ENCODE measurements at places on chromosomes 7 and 10.

GRCh38 chr10:76991621-76992020 lies 646.0 kb downstream of the KCNMA1 start:
- no peak for DNase-seq

- no peak for DNase-seq
Measured at GRCh38 chr7:101201695-101202602, 1.1 kb upstream of the MOGAT3 start.

DNA sequence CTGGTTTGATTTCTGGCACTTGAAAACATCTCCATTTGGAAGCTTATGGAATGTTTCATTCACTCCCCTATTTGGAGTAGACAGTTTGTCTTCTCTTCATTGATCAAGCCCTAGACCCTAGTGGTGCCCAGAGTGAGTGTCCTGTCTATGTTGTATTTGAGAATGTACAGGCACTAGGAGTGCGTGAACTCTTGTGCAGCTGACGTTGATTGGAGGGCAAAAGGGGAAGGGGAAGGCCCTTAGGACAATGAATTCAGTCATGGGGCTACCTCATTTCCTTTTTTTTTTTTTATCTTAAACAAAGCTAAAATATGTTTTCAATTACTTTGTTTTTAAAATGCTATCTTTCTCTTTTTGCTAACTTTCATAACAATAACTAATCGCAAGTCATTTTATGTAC lies 66.5 kb downstream of the ADD3 start:
- no peak for DNase-seq

GRCh38 chr7:44673771-44674170 lies 67.3 kb downstream of the OGDH start:
- DNase-seq, result no peak

DNA sequence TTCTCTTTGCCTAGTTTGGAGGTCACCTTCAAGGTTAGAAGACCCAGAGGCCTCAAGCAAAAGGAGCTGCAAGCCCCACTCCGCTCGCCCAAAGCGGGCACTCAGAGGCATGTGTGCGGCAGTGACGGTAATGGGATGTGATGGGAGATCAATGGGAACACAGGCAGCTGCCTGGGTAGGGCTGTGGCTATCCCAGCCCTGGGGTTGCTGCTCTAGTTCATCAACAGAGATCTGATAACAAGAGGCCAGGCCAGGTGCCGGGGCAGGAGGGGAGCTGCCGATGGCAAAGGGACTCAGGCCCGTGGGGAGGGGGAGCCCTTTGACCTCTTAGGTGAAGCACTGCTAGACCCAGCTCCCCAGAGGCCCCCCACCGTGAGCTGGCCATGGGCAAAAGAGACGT lies 52.0 kb upstream of the GNA12 start:
- no peak for DNase-seq

DNA sequence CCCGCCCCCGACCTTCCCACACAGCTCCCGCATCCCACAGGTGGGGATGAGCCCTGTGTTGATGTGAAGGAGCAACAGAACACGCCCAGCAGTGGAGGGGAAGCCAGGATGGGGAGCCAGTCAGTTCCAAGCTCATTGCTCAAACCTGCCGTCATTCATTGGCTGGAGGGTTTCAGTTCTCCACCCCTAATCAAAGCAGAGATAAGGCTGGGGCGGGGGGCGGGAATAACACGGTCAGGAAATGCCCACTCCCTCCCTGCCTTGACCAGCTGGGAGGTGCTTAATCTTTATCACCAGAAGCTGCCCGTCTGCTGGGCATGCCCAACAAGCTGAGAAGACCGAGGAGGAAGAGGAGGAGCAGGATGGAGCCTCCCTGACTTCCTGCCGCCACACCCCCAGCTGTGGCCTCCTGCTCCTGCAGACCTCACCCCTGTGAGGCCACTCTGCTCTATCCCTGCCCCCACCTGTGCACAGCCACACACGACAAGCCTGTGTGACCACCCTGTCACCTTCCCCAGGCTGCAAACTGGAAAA lies 265.1 kb downstream of the ZEB1 start:
- DNase-seq, result peak; percentile 22

- peak; percentile 97 for DNase-seq
Measured at GRCh38 chr7:5396999-5397663, 26.5 kb downstream of the TNRC18 start.

- peak; percentile 33 for DNase-seq
Measured at GRCh38 chr7:87850836-87851593, 25.1 kb downstream of the SLC25A40 start.

DNA sequence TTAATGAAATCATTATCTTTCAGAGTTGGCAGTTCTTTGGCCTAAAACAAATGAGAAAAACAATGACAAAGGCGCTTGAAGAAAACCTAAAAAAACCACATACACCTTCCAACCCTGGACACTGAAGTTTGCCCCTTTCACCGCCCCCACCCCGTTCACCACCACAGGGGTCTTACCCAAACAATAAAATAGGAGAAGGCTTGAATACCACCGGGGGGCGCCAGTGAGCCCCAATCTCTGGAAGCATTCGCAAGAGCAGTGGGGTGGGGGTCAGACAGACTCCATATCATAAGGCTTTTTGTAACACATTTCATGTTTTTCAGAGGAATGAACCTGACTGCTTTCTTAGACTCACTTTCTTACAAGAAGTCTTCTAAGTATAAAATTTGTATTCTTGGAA lies 163.6 kb downstream of the PIP4K2A start:
- DNase-seq, result peak; percentile 68

DNA sequence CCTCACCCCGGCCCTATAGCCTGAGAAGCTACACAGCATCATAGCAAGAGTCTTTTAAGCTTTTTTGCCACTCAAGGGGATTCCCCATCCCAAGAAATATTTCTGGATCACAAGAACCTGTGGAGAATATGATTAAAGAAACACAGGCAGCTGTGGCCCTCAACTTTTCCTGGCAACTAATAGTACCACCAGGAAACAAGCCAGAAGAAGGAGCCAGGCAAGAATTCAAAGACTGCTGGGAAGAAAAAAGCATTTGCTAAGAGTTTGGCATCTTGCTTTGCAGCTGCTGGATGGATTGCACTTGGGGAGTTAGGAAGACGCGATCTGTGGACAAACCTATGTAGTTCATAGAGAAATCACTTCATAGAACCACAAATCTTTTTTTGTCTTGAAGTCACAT lies 437.8 kb downstream of the PLXDC2 start:
- DNase-seq, result no peak

GRCh38 chr10:118300320-118300719 lies 41.8 kb downstream of the FAM204A start:
- DNase-seq, result no peak

DNA sequence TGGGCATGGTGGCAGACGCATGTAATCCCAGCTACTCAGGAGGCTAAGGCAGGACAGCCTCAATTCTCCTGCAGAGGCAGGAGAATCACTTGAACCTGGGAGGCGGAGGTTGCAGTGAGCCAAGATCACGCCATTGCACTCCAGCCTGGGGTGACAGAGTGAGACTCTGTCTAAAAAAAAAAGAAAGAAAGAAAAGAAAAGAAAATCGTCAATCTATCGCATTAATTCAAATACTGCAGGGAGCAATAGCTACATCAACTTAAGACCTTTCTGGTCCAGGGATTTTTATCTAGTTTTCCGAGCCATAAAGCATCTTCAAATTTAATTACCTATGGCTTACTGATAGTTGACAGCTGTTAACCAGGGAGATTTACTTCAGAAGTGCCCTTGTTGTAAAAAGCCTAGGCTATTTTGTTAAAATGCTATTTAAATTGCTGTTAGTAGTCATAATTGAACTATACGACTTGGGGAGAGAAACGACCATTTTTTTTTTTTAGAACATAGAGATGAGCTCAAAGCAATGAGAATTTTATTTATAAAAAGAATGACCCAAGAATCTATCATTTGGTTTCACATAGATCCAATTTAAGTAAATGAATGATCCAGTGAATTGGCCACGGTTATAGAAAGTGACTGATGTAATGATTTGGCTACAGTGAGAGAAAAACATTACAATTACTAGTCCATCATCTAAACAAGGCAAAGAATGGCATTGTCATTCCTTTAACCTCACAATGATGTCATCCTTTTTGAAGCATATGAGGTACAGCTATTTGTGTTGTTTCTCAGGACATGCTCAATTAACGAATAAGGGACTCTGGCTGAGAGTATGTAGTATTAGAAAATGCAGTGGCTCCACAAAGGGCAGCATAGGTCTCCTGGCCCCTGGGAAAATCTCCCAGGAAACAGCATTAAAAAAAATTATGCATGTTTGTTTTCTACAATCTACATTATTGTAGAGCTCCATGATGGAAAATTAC lies 85.3 kb downstream of the SEMA3C start:
- no peak for DNase-seq

DNA sequence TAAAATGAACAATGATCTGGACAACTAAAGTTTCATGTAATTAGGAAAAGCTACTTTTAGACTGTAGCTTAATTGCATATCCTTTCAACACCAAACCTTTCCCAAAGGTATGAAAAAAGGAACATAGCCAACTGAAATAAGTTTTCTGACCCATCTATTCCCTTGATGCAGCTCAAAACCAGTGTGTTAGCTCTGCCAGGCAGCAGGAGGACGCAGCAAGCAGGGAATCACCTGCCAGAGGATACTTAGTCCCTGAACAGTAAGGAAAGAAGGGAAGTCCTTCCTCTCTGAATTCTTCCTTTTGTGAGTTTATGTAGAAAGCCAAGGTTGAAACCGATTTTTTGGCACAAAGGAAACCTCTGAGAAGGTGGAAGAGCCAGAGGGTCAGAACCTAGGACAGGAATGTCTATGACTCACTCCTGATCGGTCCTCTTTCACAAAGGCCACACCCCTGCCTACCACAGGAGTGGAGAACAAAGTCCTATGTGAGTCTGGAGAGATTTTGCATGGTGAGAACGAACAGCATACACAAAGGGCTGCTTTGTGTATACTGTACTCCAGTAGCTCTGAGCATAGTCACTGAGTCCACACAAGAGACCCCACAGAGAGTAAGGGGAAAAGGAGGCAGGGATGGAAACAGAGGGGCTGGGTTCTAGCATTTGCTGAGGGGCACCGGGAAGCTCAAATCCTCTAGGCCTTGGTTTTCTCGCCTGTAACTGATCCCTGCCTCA lies 68.8 kb upstream of the GSDME start:
- peak; percentile 54 for DNase-seq

GRCh38 chr10:33073641-33074415 lies 115.8 kb upstream of the ITGB1 start:
- DNase-seq, result no peak

GRCh38 chr7:43873300-43873699 lies 4.0 kb upstream of the MRPS24 start:
- peak; percentile 30 for DNase-seq

GRCh38 chr7:134879815-134880475 lies 100.5 kb downstream of the CALD1 start:
- no peak for DNase-seq

- DNase-seq, result peak; percentile 72
Measured at GRCh38 chr7:102044984-102045673, 227.7 kb downstream of the CUX1 start.

DNA sequence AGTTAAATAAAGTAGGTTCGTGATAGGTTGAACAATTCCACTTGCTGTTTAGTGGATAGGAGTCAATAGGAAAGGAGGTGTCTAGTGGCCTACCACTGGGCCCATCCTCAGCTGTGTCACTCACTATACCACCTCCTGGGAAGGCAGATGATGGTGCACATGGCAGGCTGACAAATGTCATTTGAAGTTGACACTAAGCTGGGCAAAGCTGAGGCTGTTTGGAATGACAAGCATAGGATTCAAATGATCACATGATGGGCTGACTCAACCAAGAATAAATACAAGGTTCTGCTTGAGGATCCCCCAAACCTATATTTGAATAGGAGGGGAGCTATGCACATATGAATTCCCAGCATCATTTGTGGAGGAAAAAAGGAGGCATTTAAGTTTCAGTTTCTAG lies 489.8 kb downstream of the RPS24 start:
- DNase-seq, result no peak

DNA sequence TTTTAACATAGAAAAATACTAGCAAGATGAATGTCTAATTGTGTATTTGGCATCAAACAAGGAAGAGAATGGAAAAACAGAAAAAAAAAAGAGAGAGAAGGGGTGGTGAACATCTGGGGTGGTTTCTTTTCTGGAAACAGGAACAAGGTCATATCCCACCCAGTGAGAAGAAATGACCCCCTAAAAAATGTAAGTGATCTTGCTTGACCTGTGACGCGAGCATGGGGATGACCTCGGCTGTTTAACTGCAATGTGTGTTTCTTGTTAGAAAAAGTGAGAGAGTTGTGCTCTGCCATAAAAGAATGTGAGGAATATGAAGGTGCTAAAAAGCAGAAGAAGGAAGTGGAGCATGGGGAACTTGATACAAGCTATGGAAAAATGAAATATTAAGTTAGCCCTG lies 258.5 kb downstream of the AGMO start:
- no peak for DNase-seq

DNA sequence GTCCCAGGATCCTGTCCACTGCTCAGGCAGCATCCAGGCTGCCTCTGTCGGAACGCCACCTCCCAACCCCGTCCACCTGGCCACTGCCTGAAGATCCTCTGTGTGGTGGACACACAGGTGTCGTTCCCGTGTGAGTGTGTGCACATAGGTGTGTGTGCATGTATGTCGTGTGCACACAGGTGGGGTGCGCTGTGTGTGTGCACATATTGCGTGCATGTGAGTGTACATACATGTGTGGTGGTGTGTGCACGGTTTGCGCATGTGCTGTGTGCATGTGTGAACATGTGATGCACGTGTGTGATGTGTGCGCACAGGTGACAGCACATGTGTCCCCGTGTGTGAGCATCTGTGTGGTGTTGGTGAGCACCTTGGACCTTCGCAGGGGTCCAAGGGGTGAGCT lies 7.1 kb downstream of the TMEM184A start:
- DNase-seq, result no peak

DNA sequence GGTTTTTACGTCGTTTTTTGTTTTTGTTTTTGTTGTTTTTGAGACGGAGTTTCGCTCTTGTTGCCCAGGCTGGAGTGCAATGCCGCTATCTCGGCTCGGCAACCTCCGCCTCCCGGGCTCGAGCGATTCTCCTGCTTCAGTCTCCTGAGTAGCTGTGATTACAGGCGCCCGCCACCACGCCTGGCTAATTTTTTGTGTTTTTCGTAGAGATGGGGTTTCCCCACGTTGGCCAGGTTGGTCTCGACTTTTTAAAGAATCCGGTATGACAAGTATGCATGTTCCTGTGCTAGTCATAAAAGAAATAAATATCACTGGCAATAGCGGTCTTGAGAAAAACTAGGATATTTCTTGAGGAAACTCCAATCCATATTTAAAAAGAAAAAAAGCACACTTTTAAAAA lies 2.7 kb upstream of the ARL4A start:
- no peak for DNase-seq

Data from hematopoietic multipotent progenitor cell treated with erythropoietin and hydrocortisone succinate and interleukin-3 and kit ligand, for 6 days (in vitro differentiated cells).